Cortex of kidney (tissue), 1 donor: ENCODE measurements at places on chromosomes 6 and 20.

DNA sequence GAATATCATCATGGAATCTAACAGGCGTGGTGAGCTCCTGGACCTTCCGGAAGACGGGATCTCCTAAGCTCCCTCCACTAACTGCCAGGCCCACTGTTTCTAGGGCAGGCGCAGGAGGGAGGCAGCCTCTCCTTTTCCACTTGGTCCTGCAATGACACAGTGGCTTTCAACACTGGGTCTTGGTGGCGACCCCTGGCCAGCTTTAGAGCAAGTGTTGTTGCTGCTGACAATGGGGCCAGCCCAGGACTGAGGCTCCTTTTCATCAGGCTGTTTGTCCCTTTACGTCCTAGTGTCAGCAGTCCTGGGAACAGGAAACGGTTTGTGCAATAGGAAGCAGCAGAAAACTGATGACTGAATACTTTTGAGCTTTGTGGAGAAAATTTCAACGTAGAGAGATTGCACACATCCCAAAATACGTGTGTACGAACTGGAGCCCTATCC is 9.7 kb upstream of the QKI start:
- DNase-seq = no peak

- DNase-seq = no peak
Measured at GRCh38 chr20:59977086-59977485, 18.9 kb downstream of the CDH26 start.

DNA sequence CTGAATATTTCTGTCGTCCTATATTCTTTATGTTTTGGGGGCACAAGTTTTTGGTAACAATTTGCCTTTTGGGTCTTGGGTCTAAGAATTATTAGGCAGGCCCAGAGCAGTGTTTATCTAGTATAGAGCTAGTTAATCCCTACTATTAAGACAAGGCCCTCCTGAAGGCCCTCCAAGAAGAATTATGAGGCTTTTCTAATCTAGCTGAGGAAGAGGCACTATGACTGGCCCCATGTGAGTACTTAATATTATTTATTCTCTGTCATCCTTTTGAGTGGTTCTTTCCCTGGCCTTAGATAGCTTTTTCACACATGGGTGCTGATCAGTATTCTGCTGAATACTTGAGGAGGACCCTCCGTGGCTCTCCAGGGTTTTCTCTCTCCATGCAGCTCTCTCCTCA is 25.1 kb downstream of the CHMP4B start:
- no peak for DNase-seq

DNA sequence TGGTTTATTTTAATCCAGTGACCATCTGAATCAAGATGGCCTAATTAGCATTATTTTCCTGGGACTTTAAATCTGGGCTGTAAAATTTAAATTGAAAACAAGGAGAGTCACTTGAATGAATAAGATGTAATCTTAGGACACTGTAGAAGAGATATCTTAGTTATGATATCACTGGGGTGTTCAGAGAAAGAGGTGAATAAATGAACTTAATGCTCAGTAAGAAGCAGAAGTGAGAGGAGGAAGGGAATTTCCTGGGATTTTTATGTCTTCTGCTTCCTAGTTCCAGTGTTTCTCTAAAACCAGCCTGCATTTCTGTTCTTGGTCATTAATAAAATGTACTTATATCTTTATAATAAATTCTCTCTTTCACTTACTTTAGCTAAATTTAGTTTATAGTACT is 136.8 kb upstream of the PTPRK start:
- no peak for DNase-seq

DNA sequence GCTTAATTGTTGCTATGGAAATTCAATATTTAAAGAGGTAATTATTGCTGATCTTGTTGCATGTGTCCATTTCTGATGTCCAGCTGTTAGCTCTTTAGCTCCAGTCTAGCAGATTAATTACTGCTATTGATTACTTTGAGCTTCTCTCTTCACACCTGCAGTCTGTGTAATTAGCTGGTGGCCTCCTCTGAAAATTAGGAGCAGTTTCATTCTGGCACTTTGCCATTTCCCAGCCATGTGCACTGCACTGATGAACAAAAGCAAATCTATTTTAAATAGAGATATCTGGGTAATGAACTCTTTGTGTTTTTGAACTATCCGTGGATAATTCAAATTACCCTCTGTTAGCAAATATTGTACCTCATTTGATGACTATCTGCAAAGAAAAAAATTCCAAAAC is 275.9 kb downstream of the RNF144B start:
- no peak for DNase-seq

DNA sequence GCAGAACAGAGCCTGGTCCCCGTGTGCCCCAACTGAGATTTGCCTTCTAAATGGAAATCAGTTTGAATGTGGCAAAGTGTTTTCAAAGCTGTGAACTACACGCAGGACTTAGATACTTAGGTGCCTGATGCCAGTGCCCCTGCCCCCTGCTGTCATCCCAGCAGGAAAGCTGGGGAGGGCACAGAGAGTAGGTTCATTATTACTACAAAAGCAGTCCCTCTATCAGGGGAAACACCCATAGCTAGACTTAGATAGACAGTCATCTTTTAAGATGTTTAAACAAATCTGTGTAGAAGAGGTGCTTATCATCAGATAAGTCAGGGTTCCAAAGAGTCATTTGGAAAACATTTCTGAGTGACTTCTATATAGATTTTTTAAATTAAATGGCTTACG is 155.0 kb upstream of the SNX9 start:
- DNase-seq = no peak

DNA sequence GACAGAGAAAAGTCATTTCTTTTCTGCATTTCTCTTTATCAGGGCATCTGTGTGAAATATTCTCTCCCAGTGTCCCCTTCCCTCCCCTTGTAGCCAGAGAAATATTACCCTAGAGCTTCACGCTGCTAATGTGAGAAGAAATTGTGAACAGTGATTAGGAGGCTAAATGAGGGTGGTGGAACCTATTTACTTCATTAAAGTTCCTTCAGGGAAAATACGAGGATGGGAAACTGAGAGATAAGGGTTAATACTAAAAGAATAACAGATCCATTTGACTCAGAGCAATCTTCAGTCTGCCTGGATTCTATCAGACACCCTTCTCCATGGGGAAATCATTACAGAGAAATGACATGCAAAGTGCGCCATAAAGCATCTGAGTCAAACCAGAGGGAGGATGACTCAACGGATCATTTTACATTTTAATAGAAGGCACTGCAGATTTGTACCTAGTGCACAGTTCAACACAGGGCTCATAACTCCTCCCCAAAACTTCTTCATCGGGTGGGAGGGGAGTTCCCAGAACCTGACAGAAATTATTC is 131.3 kb downstream of the GJA10 start:
- no peak for DNase-seq

GRCh38 chr20:34549291-34549928 is 9.1 kb upstream of the MAP1LC3A start:
- no peak for DNase-seq

DNA sequence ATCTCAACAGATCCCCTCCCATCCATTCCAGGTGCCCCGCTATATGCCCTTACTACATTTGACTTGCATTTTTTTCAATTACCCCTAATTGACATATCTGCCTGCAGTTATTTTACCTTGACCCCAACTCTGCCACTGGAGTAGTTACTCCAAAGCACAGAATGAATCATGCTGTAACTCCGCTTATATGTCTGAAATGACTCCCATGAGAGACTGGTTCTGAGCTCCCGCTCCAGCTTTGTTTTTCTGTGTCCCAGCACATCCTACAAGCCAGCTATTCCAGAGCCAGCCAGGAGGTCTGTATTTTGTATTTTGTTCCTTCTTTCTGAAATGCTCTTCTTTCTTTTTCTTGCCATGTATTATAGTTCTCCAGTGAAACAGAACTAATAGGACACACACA is 10.9 kb upstream of the NOX3 start:
- DNase-seq = no peak

GRCh38 chr6:165245287-165245686 is 64.1 kb downstream of the C6orf118 start:
- no peak for DNase-seq

- no peak for DNase-seq
Measured at GRCh38 chr6:10901770-10902169, 14.9 kb downstream of the SYCP2L start.

DNA sequence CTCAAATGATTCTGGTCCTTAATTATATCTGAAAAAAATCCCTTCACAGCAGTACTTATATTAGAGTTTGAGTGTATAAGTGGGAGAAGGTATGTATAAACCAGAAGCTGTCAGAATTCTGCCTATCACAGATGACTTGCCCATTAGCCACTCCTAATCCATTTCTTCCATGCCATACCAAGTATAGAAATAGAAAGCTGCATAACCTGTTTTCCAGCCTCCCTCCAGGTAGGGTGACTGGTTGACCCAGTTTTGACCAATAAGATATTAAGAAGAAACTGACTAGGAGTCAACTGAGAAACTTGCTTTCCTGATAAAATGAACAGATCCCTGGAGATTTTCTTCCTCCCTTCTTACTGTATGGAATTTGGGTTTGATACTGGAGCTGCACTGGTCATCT is 112.2 kb upstream of the GRIK2 start:
- DNase-seq = no peak

DNA sequence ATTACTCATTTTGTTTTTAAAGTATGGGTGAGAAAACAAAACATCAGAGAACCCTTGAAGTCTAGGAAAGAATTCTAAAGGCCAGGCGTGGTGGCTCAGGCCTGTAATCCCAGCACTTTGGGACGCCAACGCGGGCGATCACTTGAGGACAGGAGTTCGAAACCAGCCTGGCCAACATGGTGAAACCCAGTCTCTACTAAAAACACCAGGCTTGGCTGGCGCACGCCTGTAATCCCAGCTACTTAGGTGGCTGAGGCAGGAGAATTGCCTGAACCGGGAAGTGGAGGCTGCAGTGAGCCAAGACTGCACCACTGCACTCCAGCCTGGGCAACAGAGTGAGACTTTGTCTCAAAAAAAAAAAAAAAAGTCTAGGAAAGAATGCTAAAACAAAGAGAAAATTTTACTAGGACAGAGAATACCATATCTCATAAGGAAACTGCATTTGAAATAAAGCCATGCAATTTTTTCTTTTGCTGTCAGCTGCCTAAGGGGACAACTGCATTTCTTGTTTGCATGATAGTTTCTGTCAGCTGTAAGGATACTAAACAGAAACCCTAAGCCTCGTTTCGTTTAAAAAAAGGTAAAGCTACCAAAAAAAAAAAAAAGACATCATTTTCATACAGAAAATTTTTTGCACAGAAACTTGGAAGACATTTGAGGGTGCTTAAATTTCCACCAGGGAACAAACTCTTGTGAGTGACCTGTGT is 32.1 kb downstream of the SMLR1 start:
- DNase-seq = no peak

DNA sequence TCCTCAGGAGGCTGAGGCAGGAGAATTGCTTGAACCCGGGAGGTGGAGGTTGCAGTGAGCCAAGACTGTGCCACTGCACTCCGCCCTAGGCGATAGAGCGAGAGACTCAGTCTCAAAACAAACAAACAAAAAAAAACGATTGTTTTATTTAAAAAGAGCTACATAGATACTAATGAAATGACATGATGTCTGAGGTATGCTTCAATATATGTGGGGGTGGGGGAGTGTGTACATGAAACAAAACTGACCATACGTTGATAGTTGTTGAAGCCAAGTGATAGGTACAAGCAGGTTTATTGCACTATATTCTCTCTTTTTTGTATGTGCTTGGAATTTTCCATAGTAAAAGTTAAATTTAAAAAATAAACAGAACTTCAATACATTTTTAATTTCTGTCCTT is 240.1 kb downstream of the TFAP2A start:
- DNase-seq = no peak

- no peak for DNase-seq
Measured at GRCh38 chr20:11980263-11980662, 62.6 kb downstream of the BTBD3 start.

GRCh38 chr6:97820400-97820799 is 537.4 kb upstream of the MMS22L start:
- DNase-seq = no peak

DNA sequence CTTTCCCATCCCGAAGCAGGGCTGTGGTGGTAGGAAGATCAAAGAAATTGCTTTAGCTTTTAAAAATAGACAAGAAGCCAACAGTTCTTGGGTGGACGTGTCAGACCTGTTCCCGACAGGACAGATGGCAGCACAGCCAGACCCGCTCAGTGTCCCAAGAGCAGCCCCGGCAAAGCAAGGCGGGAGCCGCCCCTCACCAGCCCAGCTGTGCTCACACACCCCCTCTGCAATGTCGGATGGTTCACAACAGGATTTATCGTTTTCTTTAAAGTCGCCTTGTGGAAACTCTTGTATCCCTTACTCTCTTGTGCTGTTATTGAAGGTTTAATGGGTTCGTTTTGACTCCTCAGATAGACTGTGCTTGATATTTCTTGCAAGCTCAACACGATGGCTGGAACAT is 302.4 kb downstream of the THBS2 start:
- DNase-seq = no peak

DNA sequence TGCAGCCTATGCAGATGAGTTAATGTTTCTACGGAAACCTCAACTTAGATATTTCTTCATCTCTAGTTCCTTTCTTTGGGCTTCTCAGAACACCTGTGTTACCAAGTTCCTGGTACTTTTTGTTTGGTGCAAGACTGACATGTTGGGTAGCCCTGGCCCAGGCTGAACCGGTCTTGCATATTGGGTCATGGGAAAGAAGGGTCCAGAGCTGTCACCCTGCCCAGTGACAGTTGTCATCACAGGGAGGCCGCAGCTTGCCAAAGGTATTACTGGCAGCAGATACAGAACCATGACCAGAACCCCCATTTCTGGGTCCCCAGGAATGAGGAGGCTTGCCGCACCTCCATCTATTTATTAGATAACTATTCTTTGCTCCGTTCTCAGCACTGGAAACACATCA is 40.2 kb downstream of the PDYN start:
- no peak for DNase-seq

DNA sequence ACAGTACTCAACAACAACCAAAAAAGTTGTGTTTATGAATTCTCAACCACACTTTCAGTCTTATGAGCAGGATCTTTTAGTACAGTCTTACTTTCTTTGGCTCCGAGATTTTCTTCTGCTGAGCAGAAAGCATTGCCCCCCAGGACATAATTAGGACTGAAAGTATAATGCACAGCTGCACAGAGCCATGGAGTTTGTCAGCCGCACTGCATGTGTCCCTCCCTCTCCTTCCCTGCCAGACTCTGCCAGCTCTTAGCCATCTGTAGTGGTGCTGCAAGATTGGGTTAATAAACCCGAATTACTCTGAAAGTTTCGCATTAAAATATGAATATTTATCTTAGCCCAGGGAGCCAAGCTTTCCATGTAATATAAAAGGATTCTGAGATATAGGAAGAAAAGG is 179.6 kb upstream of the PTCHD4 start:
- no peak for DNase-seq

GRCh38 chr20:34420146-34420545 is 57.1 kb downstream of the ITCH start:
- DNase-seq = no peak

DNA sequence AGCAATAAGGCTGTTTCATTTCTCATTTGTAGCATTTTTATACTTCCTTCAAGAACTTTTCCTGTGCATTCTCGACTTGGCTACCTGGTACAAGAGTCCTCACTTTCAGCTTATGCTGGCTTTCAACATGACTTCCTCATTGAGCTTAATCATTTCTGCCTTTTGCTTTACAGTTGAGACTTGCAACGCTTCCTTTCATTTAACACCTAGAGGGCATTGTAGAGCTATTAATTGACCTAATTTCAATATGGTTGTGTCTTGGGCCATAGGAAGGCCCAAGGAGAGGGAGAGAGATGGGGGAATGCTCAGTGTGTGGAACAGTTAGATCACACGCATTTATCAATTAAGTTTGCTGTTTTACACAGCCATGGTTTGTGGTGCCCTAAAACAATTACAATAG is 37.2 kb downstream of the SLC22A2 start:
- DNase-seq = no peak
